ENCODE measurements at places on chromosomes 5 and 9. TPM values are rescaled to one million over a fixed set of nuclear protein-coding genes. Genes with fewer than 3 reads are reported as not detected.

Gene CTXN3
- not detected for total RNA-seq

Gene SLC6A18
- not detected for total RNA-seq

Gene RAB3C
- total RNA-seq: 1.9 TPM

Gene ADAMTSL2
- total RNA-seq: 16.7 TPM

- DNase-seq: no peak
These were observed 396.1 kb upstream of the MPDZ start for GRCh38 chr9:13675638-13676000.

GRCh38 chr5:69271376-69271775, 36.7 kb downstream of the CDK7 start:
- peak; percentile 36 for DNase-seq

GRCh38 chr9:130333041-130333711, 67.6 kb downstream of the HMCN2 start:
- no peak for DNase-seq
